ENCODE measurements at places on chromosomes 3 and 15. TPM values are rescaled to one million over a fixed set of nuclear protein-coding genes. Genes with fewer than 3 reads are reported as not detected.

The ROPN1 gene
- total RNA-seq: 0.22 TPM

The RPLP1 gene
- 143 TPM for total RNA-seq

The FSD2 gene
- not detected for total RNA-seq

The FAM227B gene
- 6.1 TPM for total RNA-seq

The USP13 gene
- total RNA-seq: 11.8 TPM

The TEX55 gene
- total RNA-seq: not detected

The CCDC39 gene
- not detected for total RNA-seq

The APOD gene
- total RNA-seq: 0.91 TPM

The RBP2 gene
- total RNA-seq: not detected

The ACAP2 gene
- 91.7 TPM for total RNA-seq

The GADL1 gene
- not detected for total RNA-seq

The NOX5 gene
- total RNA-seq: 0.26 TPM

The WDR48 gene
- 55.6 TPM for total RNA-seq

The EFCC1 gene
- under 0.01 TPM for total RNA-seq

The CRELD1 gene
- total RNA-seq: 14.1 TPM

The ITGB5 gene
- total RNA-seq: 274 TPM

The CEMIP gene
- 1,735 TPM for total RNA-seq

The LRRC31 gene
- total RNA-seq: not detected

The CYP8B1 gene
- total RNA-seq: not detected

The LRRC3B gene
- total RNA-seq: not detected

The SAMMSON gene
- total RNA-seq: not detected

The SAXO2 gene
- total RNA-seq: 1.9 TPM

The SST gene
- not detected for total RNA-seq

The HDC gene
- total RNA-seq: not detected

The CPA3 gene
- not detected for total RNA-seq

The C3orf22 gene
- total RNA-seq: not detected

The NR2E3 gene
- not detected for total RNA-seq

The AMOTL2 gene
- total RNA-seq: 259 TPM

The MUC13 gene
- not detected for total RNA-seq

The PLSCR4 gene
- 38.6 TPM for total RNA-seq

The MESP1 gene
- total RNA-seq: 0.26 TPM

The CD200R1 gene
- 0.11 TPM for total RNA-seq

The ARNT2 gene
- total RNA-seq: 18.3 TPM

The CNTN6 gene
- under 0.01 TPM for total RNA-seq

The LRRC49 gene
- 20.3 TPM for total RNA-seq

The TNFAIP8L3 gene
- total RNA-seq: 3.0 TPM

The TMC3 gene
- total RNA-seq: not detected

The TGM5 gene
- 0.22 TPM for total RNA-seq

The PPP1R14D gene
- not detected for total RNA-seq

The PP2D1 gene
- total RNA-seq: not detected

The TMEM45A gene
- 99.8 TPM for total RNA-seq

The MAGI1 gene
- total RNA-seq: 27.0 TPM

The CRABP1 gene
- not detected for total RNA-seq

The RLBP1 gene
- total RNA-seq: not detected

The MED12L gene
- 2.6 TPM for total RNA-seq

The MOBP gene
- not detected for total RNA-seq

The CALML4 gene
- 2.2 TPM for total RNA-seq

The UROC1 gene
- not detected for total RNA-seq

The KBTBD8 gene
- 7.3 TPM for total RNA-seq

The ACTRT3 gene
- total RNA-seq: 5.0 TPM

The PLA2G4B gene
- total RNA-seq: 0.32 TPM

The PIERCE2 gene
- 4.6 TPM for total RNA-seq

The MASP1 gene
- total RNA-seq: 15.1 TPM

The PRSS50 gene
- total RNA-seq: under 0.01 TPM

The CAPN3 gene
- 1.9 TPM for total RNA-seq

Measured in articular chondrocyte of knee joint (primary cell).